ENCODE measurements at places on chromosomes 11 and 22. TPM values are rescaled to one million over a fixed set of nuclear protein-coding genes. Genes with fewer than 3 reads are reported as not detected.

GRCh38 chr22:29744902-29745301 is 21.9 kb downstream of the ZMAT5 start:
- peaks cover 5% of the 10 kb centered on the region for H3K36me3 ChIP-seq
- DNase-seq = no peak
- H3K4me1 ChIP-seq = no peaks in the 10 kb centered on the region
- H3K27me3 ChIP-seq = no peaks in the 10 kb centered on the region

- no peak overlapping the region for H3K4me3 ChIP-seq
- no peak for DNase-seq
- H3K27me3 ChIP-seq = no peaks in the 10 kb centered on the region
- H3K4me1 ChIP-seq = no peaks in the 10 kb centered on the region
- H3K36me3 ChIP-seq = no peaks in the 10 kb centered on the region
- H3K27ac ChIP-seq = no peak overlapping the region
These were observed 10.4 kb downstream of the DGAT2 start for GRCh38 chr11:75778962-75779361.

Gene LSP1
- 69.0 TPM for total RNA-seq

- DNase-seq = no peak
- H3K4me3 ChIP-seq = no peak overlapping the region
- peaks cover 4% of the 10 kb centered on the region for H3K4me1 ChIP-seq
- H3K27me3 ChIP-seq = no peaks in the 10 kb centered on the region
- H3K27ac ChIP-seq = no peak overlapping the region
These were observed 3.2 kb upstream of the MS4A10 start for GRCh38 chr11:60781981-60782316.

Gene GUCY1A2
- 1.1 TPM for total RNA-seq

- H3K4me3 ChIP-seq = no peak overlapping the region
- H3K36me3 ChIP-seq = no peaks in the 10 kb centered on the region
- no peaks in the 10 kb centered on the region for H3K27me3 ChIP-seq
- no peak overlapping the region for H3K27ac ChIP-seq
- DNase-seq = no peak
These were observed 865.0 kb downstream of the JRKL start for GRCh38 chr11:97254790-97255189.

DNA sequence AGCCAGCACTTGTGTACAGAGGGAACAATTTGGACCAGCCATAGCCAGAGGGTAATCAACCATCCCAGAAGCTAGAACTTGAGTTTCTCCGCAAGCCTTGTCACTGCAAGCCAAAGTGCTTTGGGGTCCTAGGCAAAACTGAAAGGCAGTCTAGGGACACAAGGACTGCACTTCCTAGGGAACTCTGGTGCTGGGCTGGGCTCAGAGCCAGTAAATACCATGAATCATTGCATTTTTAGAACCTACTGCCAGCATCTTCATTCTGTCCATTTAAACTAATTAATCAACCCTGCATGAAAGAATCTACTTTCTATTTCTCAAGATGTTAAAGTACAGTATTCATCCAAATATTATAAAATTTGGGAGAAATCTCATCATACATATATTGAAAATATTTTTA is 20.0 kb downstream of the PATE3 start:
- H3K4me1 ChIP-seq = no peaks in the 10 kb centered on the region
- H3K27me3 ChIP-seq = no peaks in the 10 kb centered on the region
- H3K27ac ChIP-seq = no peak overlapping the region

DNA sequence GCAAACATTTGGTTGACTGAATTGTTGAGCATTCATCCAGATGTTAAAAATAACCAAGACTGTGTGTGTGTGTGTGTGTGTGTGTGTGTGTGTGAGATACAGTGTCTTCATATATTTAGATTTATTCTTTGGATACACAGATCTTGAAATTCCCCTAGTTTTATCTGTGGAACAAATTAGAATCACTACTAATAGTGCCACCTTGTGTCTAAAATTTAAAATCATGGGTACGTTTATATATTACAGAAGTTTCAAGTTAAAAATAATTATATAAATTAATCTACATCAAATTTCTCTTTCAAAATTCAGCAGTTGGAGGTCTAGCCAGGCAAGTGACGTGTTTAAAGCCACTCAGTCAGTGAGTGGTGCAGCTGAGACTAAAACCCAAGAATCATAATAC is 1566.2 kb upstream of the TENM4 start:
- DNase-seq = no peak
- H3K27ac ChIP-seq = no peak overlapping the region
- no peaks in the 10 kb centered on the region for H3K4me1 ChIP-seq
- no peaks in the 10 kb centered on the region for H3K36me3 ChIP-seq
- H3K27me3 ChIP-seq = no peaks in the 10 kb centered on the region

GRCh38 chr11:116793772-116794097 is 2.1 kb upstream of the APOA5 start:
- H3K27ac ChIP-seq = no peak overlapping the region
- peaks cover 7% of the 10 kb centered on the region for H3K4me1 ChIP-seq
- no peak for DNase-seq
- H3K27me3 ChIP-seq = no peaks in the 10 kb centered on the region
- H3K36me3 ChIP-seq = no peaks in the 10 kb centered on the region

DNA sequence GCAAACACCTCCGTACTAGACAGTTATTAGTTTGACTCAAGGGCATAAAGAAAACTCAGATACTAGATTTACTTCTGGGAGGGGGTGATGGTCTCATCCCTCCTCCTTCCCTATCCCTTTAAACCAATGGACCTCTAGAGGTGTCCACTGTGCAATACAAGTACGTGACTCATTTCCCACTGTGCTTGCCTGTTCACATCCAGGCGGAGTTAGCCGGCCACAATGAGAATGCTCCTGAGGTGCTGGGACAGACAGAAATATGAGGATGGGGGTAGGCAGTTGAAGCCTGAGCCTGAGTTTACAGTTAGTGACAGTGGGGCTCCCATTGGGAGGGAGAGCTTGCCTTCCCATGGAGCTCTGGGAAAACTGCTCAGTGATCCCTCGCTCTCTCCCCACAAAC is 8.4 kb upstream of the PMM1 start:
- peaks cover 21% of the 10 kb centered on the region for H3K4me1 ChIP-seq
- H3K27ac ChIP-seq = peak overlapping the region; percentile 57
- no peak overlapping the region for H3K4me3 ChIP-seq

DNA sequence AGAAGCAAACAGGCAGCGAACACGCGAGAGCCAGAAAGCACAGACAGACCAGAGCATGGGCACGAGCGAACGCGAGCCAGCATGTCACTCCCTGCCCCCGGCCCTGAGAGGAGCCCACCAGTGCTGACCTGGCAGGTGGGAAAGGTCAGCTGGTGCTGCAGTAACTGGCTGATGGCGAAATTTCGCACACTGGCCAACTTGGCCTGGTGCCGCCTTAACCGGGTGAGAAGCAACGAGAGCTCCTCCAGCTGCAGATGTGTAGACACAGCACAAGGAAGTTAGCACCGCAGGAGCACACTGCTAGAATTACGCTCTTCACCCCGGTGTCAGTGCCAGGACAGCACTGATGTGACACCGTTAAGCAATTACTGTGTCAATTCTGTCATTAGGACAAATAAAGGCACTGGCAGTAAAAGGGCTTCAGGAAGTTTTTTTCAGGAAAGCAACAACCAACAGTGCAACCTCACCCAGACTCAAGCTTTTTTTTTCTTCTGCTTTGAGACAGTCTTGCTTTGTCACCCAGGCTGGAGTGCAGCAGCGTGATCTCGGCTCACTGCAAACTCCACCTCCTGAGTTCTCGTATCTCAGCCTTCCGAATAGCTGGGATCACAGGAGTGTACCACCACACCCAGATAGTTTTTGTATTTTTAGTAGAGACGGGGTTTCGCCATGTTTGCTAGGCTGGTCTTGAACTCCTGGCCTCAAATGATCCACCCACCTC is 76.8 kb downstream of the C11orf58 start:
- H3K27ac ChIP-seq = no peak overlapping the region
- H3K4me1 ChIP-seq = peaks cover 11% of the 10 kb centered on the region
- no peaks in the 10 kb centered on the region for H3K36me3 ChIP-seq
- no peaks in the 10 kb centered on the region for H3K27me3 ChIP-seq
- DNase-seq = no peak

GRCh38 chr22:27903805-27904473 is 15.1 kb downstream of the PITPNB start:
- H3K27me3 ChIP-seq = no peaks in the 10 kb centered on the region
- no peak for DNase-seq

Gene IRF7
- 26.3 TPM for total RNA-seq

Gene SLC22A25
- total RNA-seq = 0.29 TPM

GRCh38 chr11:70325824-70326223 is 55.3 kb downstream of the PPFIA1 start:
- no peak for DNase-seq
- H3K4me3 ChIP-seq = no peak overlapping the region
- peaks cover 3% of the 10 kb centered on the region for H3K4me1 ChIP-seq
- no peaks in the 10 kb centered on the region for H3K36me3 ChIP-seq
- no peaks in the 10 kb centered on the region for H3K27me3 ChIP-seq

GRCh38 chr11:1202154-1202775 is 20.6 kb upstream of the MUC5B start:
- H3K4me1 ChIP-seq = peaks cover 3% of the 10 kb centered on the region
- no peak for DNase-seq
- H3K27me3 ChIP-seq = no peaks in the 10 kb centered on the region
- no peak overlapping the region for H3K27ac ChIP-seq

All from esophagus squamous epithelium (tissue), 5 donors.